Left lung (tissue), 14 donors: ENCODE measurements at places on chromosomes 5 and 9. TPM values are rescaled to one million over a fixed set of nuclear protein-coding genes. Genes with fewer than 3 reads are reported as not detected.
A peak's percentile ranks its signal among the peaks of the same experiment; 100 is the strongest.

- peaks cover 21% of the 10 kb centered on the region for H3K4me1 ChIP-seq
- no peaks in the 10 kb centered on the region for H3K36me3 ChIP-seq
- no peak overlapping the region for H3K27ac ChIP-seq
- H3K27me3 ChIP-seq = no peaks in the 10 kb centered on the region
- no peak for DNase-seq
Measured at GRCh38 chr9:120891245-120891883, 14.4 kb upstream of the PHF19 start.

BTNL3 gene
- not detected for polyA plus RNA-seq

SLC6A7 gene
- polyA plus RNA-seq = not detected

GRCh38 chr9:24007185-24007584 is 181.1 kb upstream of the ELAVL2 start:
- no peaks in the 10 kb centered on the region for H3K36me3 ChIP-seq
- no peak overlapping the region for H3K4me3 ChIP-seq
- H3K27ac ChIP-seq = no peak overlapping the region

IFNA21 gene
- polyA plus RNA-seq = not detected

DNA sequence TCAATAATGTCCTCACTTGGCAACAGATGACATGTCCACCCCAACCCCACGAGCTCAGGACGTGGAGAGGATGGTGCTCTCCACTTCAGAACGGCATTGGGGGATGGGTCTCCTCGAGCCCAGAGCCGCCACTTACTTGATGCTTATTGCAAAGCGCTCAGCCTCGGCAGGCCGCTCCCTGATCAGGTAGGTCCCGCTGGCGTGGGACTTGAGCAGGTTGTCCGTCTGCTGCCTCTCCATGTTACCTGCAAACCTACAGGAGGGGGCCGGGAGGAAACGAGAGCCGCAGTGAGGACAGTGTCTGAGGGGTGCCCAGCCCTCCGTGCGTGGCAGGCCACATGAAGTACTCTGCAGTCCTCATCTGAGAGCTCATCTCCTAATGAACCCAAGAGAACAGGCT is 36.6 kb upstream of the SARDH start:
- DNase-seq = no peak
- no peaks in the 10 kb centered on the region for H3K4me1 ChIP-seq
- no peaks in the 10 kb centered on the region for H3K27me3 ChIP-seq
- no peak overlapping the region for H3K27ac ChIP-seq
- no peak overlapping the region for H3K4me3 ChIP-seq

DNA sequence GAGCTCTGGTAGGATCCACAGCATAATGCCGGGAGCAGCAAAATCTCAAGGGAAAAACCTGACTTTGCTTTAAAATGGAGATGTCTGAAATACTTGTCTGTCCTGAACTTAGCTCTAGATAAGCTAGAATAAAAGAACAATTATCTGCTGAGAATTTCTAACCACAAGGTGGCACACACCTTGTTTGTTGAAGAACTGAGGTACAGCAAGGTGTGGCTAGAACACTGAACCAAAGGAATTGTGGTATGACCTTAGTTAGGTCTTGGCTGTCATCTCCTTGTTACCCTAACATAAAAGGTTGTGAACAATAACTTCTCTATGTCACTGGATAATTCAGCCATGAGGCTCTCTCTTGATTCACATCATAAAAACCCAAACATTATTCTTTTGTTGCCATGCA is 72.3 kb upstream of the ANXA1 start:
- no peaks in the 10 kb centered on the region for H3K36me3 ChIP-seq
- no peaks in the 10 kb centered on the region for H3K27me3 ChIP-seq
- H3K27ac ChIP-seq = no peak overlapping the region
- DNase-seq = no peak

DNA sequence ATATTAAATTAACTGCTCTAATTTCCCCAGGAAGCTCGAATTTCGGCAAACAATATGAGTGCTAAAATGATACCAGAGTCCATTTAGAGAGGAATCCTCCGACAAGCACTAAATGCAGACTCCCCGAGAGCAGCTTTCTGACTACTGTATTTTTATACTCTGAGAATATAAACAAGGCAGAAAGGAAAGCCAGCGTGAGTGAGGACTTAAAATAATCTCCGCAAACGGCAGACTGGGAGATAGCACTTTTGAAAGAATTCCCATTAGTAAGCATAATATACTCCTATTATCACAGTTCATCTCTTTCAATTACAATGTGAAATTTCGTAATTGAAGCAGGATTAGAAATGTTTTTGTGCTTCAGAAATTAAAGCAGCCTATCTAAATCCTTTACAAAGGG is 269.4 kb upstream of the PANK3 start:
- no peak overlapping the region for H3K27ac ChIP-seq
- H3K36me3 ChIP-seq = no peaks in the 10 kb centered on the region
- H3K4me1 ChIP-seq = no peaks in the 10 kb centered on the region
- no peak overlapping the region for H3K4me3 ChIP-seq
- peaks cover 75% of the 10 kb centered on the region for H3K27me3 ChIP-seq

C9orf153 gene
- 0.37 TPM for polyA plus RNA-seq

DNA sequence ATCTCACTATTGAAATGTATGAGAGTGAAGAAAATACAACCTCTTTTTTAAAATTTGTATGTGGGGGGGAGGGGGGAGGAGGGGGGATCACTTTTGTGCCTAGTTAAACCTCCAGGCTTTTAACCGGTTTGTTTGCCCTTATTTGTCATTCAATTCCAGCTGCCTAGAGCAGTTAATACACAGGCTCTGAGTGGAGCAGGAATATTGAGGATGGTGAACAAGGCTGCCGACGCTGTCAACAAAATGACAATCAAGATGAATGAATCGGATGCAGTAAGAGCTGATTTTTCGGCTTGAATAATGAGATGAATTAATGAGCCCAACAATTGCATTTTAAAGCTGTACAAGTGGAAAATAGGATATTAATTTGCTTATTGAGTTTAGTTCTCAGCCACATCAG is 28.7 kb upstream of the SNX24 start:
- no peaks in the 10 kb centered on the region for H3K4me1 ChIP-seq
- H3K27me3 ChIP-seq = no peaks in the 10 kb centered on the region
- no peaks in the 10 kb centered on the region for H3K36me3 ChIP-seq
- no peak overlapping the region for H3K4me3 ChIP-seq
- no peak overlapping the region for H3K27ac ChIP-seq

GRCh38 chr9:136488247-136489214 is 5.7 kb upstream of the SEC16A start:
- H3K36me3 ChIP-seq = no peaks in the 10 kb centered on the region
- H3K27me3 ChIP-seq = no peaks in the 10 kb centered on the region
- H3K27ac ChIP-seq = no peak overlapping the region
- peaks cover 30% of the 10 kb centered on the region for H3K4me1 ChIP-seq

- no peak overlapping the region for H3K4me3 ChIP-seq
- DNase-seq = peak; percentile 10
- no peaks in the 10 kb centered on the region for H3K36me3 ChIP-seq
- no peaks in the 10 kb centered on the region for H3K4me1 ChIP-seq
- H3K27me3 ChIP-seq = no peaks in the 10 kb centered on the region
Measured at GRCh38 chr9:31112491-31112890, 1272.0 kb upstream of the ACO1 start.

DNA sequence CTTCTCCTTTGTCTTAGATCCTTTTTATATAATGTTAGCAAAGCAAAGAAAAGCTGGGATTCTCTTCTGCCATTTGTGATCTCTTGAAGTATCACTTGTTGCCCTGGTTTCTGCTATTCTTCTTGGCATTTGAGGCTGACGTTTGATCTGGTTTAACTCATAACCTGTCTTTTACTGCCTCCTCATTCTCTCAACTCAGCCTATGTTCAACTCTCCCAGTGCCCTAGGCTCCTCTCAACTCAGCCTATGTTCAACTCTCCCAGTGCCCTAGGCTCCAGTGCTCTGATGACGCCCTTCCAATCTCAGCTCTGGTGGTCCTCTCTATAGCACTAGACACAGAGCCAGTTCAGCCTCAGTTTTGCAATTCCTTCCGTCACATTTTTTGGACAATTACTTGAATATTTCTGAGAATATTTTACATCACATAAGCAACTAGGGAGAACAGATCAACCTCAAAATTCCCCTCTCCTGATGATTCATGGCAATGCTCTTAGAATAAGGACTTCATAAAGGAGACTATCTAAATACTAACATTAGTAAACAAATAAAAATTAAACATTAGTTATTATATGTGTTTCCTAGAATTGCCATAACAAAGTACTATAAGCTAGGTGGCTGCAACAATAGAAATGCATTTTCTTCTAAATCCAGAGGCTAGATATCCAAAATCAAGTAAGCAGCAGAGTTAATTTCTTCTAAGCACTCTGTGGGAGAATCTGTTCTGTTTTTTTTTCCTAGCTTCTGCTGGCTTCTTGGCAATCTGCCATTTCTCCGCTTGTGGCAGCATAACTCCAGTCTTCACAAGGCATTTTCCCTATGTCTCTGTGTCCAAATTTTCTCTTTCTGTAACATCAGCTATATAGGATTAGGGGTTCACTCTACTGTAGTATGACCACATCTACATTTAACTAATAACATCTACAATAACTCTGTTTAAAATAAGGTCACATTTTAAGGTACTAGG is 662.1 kb upstream of the FTMT start:
- H3K4me1 ChIP-seq = no peaks in the 10 kb centered on the region
- no peaks in the 10 kb centered on the region for H3K36me3 ChIP-seq
- no peak overlapping the region for H3K4me3 ChIP-seq
- no peak overlapping the region for H3K27ac ChIP-seq

GRCh38 chr9:104506565-104506964 is 2.5 kb downstream of the OR13F1 start:
- no peaks in the 10 kb centered on the region for H3K36me3 ChIP-seq
- H3K27me3 ChIP-seq = no peaks in the 10 kb centered on the region
- no peaks in the 10 kb centered on the region for H3K4me1 ChIP-seq
- no peak overlapping the region for H3K4me3 ChIP-seq
- no peak for DNase-seq

DNA sequence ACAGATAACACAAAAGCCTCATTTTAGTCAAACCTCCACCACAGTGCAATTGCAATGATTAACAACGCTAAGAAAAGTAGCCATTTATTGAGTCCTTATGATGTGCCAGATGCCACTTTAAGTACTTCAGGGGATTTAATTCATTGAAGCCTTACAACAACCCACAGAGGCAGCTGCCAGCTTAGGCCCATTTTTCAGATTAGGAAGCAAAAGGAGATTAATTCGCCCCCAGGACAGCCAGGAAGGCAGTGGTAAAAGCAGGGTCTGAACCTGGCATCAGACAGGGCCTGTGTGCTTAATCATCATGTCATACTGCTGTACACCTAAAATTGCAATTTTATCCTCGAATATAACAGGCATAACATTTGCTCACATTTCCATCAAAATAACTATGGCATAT is 23.9 kb downstream of the MED27 start:
- no peaks in the 10 kb centered on the region for H3K27me3 ChIP-seq
- no peak for DNase-seq
- no peak overlapping the region for H3K27ac ChIP-seq
- no peaks in the 10 kb centered on the region for H3K4me1 ChIP-seq
- H3K4me3 ChIP-seq = no peak overlapping the region

DNA sequence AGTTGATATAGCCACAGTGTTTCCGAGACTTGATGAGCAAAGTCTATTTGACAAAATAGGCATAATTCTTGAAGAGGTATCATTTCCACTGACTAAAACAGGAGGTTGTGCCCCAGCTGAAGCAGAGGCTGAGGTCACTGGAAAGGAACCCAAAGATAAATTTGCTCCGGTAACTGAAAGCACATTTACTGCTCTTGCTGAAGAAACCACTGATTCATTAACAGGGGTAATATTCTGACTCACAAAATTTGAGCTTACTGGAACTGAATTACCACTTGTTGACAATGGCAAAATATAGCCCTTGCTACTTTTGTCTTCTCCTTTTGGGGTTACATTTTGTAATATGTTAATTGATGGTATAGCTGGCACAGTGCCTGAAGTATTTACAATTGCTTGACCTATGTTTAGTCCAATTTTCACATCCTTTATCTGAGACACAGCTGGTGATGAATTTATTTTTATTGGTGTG is 30.2 kb downstream of the MLANA start:
- no peak overlapping the region for H3K4me3 ChIP-seq
- no peak for DNase-seq
- H3K27ac ChIP-seq = no peak overlapping the region
- H3K27me3 ChIP-seq = no peaks in the 10 kb centered on the region
- no peaks in the 10 kb centered on the region for H3K36me3 ChIP-seq

DNA sequence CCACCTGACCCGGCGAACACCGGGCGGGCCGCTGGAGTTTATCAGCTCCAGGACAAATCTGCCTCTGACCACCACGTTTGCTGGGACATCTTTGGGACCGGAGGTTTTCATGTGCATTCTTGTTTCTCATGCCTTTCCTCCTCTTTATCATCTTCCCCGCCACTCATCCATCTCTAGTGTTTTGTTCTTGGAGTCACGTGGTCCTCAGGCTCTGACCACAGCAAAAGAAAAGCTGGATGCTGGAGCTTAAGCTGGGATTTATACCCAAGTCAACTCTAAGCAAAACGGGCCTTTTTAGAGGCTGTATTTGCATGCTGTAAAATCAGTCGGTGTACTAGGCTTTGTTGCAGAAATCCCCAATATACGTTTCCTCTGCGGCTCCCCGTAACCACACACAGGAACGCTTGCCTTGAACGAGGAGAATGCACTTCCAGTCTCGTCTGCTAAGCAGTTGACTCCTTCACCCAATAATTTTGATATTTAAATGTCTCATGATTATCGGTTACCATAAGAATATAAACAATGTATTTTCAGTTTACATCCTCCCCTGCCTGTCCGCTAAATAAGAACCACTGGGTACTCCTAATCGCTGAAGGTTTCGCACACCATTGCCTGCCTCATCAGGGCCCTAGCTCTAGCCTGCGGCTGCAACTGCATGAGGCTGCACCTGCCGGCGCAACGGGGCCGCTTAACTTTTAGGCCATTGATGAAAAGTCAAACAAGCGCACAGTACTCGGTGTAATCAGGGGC is 560 bp upstream of the NDUFS6 start:
- no peak for DNase-seq
- no peaks in the 10 kb centered on the region for H3K27me3 ChIP-seq
- H3K4me1 ChIP-seq = no peaks in the 10 kb centered on the region
- peak overlapping the region; percentile 98 for H3K4me3 ChIP-seq

GRCh38 chr9:73649552-73649951 is 497.9 kb downstream of the ANXA1 start:
- no peak for DNase-seq
- no peaks in the 10 kb centered on the region for H3K27me3 ChIP-seq
- H3K27ac ChIP-seq = no peak overlapping the region
- no peaks in the 10 kb centered on the region for H3K36me3 ChIP-seq
- no peaks in the 10 kb centered on the region for H3K4me1 ChIP-seq

INSL6 gene
- polyA plus RNA-seq = 0.83 TPM

DNA sequence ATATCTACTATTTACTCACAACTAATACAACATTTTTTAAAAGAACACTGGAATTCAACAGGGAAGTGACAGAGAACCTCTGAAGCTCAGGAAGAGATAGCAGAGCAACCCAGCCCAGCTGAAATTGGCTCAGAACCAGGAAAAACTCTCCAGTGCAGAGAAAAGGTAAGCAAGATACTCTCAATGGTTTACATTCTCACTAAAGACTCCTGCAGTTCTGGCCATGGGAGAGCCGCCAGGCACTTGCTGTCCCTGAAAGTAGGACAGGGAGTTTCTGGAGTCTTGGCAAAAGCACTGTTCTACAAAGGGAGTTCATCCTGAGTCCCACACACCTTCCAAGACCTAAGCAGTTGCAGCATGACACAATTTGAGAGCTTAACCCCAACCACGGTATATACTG is 330.8 kb downstream of the TRIM36 start:
- no peaks in the 10 kb centered on the region for H3K27me3 ChIP-seq
- no peak overlapping the region for H3K4me3 ChIP-seq
- no peaks in the 10 kb centered on the region for H3K4me1 ChIP-seq
- no peak overlapping the region for H3K27ac ChIP-seq
- DNase-seq = no peak

NFX1 gene
- 43.2 TPM for polyA plus RNA-seq

GRCh38 chr5:67012171-67012570 is 184.4 kb downstream of the CD180 start:
- no peak overlapping the region for H3K4me3 ChIP-seq
- no peaks in the 10 kb centered on the region for H3K27me3 ChIP-seq
- H3K27ac ChIP-seq = no peak overlapping the region
- H3K36me3 ChIP-seq = no peaks in the 10 kb centered on the region
- H3K4me1 ChIP-seq = peaks cover 20% of the 10 kb centered on the region
- no peak for DNase-seq
